ENCODE measurements at places on chromosomes 7 and 10. TPM values are rescaled to one million over a fixed set of nuclear protein-coding genes. Genes with fewer than 3 reads are reported as not detected.

The LLCFC1 gene
- total RNA-seq: not detected

The OPALIN gene
- total RNA-seq: not detected

The PNLIPRP1 gene
- total RNA-seq: not detected

The RAB18 gene
- total RNA-seq: 95.5 TPM

The DPP6 gene
- not detected for total RNA-seq

The ODAD2 gene
- 1.2 TPM for total RNA-seq

DNA sequence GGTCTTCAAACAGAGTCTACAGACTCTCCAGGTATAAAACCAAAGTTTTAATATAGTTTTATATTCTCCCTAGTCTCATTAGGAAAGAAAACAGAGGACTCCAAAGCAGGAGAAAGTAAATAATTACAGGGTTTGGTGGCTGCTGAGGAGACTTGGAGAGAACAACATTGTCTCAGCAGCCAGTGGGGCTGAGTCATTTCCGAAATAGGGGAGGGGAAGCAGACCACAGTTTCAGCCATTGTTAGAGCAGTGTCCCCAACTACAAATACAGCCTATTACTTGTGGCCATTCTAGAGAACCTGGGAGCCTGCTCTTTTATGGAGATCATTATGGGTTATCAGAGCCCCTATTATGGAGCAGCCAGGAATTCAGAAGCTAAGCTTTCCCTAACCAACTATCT lies 44.2 kb upstream of the A1CF start:
- no peak for DNase-seq

DNA sequence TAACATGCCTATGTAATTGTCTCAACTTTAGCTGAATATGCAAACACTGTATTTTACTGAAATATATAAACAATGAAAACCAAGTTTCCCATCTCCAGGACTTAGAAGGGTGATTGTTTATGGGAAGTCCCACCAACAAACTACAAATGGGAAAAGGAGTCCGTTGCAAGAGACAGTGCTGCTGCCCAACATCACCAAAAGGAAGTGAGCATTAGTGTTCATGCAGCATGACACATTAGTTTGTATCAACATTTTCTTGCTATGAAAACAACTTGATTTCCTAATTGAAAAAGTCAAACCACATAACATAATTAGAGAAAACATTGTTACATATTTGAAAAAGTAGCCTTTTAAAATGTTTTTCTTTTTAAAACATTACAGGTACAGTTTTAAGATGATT lies 138.5 kb downstream of the ZNF438 start:
- no peak for DNase-seq

DNA sequence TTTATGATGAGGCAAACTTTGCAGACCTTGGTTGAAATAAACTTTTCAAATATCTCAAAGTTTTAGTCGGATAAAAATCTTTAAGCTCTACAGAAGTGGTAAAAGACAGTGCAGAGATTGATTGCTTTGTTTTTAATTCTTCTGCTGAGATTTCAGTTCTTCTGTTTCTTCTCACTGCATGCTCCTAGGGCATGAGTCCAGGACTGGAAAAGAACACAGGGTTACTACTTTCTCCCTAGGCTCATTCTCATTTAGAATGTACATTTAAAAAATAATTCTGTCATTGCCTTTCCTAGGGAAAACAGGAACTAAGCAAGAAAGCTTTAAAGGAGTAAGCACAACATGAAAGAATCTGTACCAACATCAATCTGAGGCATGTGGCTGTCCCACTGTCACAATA lies 256.7 kb upstream of the DGKB start:
- no peak for DNase-seq

DNA sequence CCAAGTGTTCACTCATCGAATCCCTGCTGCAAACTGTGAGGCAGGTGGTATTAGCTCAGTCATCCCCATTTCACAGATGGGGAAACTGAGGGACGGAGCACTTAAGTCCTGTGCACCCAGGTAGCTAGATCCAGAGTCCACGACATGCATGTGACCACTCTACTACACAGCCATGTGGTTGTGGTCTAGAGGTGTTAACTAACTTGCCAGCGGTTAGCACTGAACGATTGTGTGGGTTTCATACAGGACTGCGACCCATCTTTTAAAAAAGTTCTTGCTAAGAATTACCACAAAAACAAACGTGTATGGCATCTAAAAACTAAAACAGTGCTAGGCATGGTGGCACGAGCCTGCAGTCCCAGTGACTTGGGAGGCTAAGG lies 16.1 kb upstream of the ABCC2 start:
- DNase-seq: no peak

GRCh38 chr7:57381581-57381980 lies 68.4 kb upstream of the ZNF716 start:
- no peak for DNase-seq

- DNase-seq: no peak
These were observed 357.5 kb downstream of the DNAJB6 start for GRCh38 chr7:157694376-157694665.

DNA sequence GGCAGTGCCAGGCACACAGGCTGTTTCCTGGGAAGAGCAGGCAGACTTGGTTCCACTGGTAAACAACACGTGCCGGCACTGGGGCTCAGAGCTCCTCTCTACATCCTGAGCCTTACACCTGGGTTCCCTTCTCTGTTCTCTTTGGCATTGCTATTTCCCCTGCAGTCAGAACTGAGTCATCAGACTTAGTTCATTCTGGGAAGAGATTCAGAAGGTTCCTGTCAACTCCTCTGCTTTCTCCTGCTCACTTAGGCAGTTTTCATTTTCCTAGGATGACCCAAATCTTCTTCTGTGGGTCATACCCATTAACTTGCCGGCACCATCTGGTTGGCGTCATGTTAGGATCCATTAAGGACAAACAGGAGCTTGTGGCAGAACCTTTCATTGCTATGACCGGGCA lies 33.4 kb upstream of the LRRC18 start:
- no peak for DNase-seq

DNA sequence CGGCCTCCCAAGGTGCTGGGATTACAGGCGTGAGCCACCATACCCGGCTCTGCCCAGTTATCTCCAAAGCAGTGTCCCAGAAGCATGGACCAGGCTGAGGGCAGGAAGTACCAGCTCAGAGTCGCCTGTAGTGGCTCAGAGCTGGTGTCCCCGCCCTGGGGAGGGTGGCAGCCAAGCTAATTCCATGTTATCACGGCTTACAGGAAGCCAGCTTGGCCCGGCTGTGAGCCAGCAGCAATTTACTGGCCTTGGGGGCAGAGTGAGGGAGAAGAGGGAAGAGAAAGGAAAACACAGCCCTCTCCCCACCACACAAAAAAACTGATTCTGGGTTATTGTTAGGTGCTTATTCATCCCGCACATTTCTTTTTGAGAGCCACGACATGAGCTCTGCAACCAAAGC lies 88.1 kb downstream of the HIP1 start:
- no peak for DNase-seq

GRCh38 chr7:68217426-68217825 lies 1220.8 kb downstream of the TYW1 start:
- DNase-seq: no peak

GRCh38 chr10:33556620-33557019 lies 222.2 kb upstream of the NRP1 start:
- no peak for DNase-seq

DNA sequence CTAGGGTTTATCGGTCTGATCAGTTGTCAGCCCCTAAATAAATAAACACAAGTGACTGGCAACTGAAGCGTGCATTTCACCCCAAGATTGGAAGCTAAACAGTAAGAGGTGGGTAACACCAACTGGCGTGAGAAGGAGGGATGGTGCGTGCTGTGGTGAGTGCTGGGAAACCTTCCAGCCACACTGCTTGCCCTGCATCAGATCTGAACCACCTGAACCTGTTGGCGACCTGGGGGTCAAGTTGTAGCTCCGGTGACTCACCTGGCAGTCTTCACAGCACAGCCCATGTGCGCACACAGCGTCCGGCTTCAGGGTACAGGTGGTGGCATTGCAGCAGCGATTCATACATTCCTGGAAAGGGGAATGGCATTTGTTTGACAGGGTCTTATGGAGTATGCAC lies 170.1 kb downstream of the FANK1 start:
- no peak for DNase-seq

DNA sequence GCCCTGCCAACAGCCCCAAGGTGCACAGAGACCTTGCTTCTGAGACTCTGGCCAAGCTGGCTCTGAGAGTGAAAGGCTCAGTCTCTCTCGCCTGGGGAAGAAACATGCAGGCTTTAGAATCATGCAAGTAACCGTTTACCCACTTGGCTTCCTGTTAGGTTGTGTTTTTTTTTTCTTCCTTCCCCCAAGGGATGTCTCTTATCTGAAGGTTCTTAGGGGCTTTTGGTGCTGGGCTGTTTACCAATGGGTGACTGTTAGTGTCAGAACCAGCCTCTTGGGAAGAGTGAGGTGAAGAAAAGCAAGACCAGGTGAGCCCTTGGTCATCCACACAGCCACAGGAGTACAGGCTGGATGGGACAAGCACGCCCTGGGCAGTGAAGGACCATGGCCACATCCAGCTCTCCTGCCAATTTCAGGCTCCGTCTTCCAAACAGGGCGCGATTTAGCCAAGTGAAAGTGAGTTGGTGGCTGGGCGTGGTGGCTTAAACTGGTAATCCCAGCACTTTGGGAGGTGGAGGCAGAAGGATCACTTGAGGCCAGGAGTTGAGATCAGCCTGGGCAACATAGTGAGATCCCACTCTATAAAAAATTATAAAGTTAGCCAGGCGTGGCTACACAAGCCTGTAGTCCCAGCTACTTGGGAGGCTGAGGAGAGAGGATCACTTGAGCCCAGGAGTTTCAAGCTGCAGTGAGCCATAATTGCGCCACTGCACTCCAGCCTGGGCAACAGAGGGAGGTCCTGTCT lies 76.3 kb upstream of the CUX1 start:
- no peak for DNase-seq

DNA sequence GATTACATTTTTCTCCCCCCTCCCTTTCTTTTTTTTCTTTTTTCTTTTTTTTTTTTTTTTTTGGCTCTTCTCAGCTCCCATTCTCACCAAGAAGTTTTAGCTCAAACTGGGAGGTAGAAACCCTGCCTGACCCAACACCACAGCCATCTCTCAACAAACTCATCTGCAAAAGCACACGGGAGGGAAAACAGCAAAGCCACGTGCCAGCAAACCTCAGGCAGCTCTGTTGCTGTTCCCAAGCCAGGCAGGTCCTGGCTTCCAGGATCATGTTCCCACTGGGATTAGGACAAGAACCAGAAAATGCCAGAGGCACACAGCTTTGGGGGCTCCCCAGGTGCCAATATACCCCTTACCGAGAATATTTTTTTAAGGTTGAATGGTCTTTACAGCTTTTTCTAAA lies 56.7 kb downstream of the ITIH5 start:
- DNase-seq: no peak

- no peak for DNase-seq
These were observed 557.0 kb upstream of the IGFBP3 start for GRCh38 chr7:46478046-46478445.

All from A673 (cell line).